ENCODE measurements at places on chromosomes 13 and 19.
A peak's percentile ranks its signal among the peaks of the same experiment; 100 is the strongest.

- DNase-seq: no peak
These were observed 303.9 kb downstream of the SLITRK5 start for GRCh38 chr13:87975035-87975434.

DNA sequence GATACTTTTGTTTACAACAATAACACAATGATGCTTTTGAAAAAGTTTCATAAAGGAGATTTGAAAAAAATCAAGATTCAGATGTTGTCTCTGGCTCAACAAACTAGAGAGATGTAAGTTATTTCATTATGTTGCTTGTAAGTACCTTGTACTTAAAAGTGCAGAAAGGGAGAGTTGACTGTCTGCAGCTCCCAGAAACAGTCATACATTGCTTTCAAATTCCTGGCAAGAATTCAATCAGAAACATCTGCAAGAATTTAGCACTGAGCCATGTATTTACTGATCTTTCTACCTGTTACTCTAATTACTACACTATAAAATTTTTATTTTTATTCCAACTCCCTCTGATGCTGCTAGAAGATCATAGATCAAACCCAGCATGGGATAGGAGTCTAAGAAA is 1261.3 kb upstream of the SPRY2 start:
- no peak for DNase-seq

GRCh38 chr13:43785650-43786471 is 911 bp downstream of the ENOX1 start:
- peak; percentile 4 for DNase-seq

DNA sequence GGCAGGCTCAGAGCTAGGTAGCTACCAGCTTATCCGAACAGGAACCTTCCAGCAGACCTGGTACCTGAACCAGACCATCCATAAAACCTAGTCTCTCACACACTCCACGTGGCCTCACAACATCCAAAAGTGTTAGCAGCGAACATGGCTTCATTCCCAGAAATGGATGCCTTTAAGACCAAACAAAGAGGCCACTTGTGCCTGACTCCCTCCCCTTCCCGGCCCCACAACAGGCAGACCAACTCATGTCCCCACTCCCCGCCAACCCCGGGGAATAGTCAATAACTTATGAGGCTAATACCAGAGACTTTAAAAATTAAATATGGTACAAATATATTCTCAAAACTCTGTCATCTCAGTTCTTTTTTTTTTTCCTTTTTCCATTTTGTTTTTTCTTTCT is 46.2 kb downstream of the ZNF557 start:
- DNase-seq: no peak

DNA sequence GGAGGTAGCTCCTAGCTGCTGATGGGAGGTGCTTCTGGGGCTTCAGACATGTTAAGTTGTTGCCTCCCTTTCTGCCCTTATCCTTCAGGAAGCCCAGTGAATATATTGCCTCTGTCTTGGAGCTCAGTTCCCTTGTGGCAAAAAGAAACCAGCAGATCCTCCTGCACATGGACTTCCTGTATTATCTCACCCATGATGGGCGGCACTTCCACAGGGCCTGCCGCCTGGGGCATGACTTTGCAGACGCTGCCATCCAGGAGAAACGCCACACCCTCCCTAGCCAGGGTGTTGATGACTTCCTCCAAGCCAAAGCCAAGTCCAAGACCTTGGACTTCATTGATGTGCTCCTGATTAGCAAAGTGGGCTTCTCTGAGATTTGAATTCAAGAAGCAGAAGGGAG is 6.0 kb upstream of the CYP4F12 start:
- peak; percentile 76 for DNase-seq

Measured in suppressor macrophage (primary cell).